NCI-H187 (cell line): ENCODE measurements at places on chromosomes 11 and 22.

DNA sequence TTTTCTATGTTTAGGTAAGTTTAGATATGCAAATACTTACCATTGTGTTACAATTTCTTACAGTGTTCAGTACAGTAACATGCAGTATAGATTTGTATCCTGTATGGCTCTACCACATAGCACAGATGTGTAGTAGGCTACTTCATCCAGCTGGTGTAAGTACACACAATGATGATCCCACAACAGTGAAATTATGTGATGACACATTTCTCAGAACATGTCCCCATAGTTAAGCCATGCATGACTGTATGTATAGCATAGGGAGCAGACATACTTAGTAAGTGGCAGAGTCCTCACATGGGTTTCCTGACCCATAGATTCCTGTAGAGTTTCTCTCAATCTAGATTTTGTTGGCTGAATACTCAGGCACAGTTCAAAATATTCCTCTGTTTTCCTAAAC lies 26.8 kb upstream of the BARX2 start:
- no peak for DNase-seq

DNA sequence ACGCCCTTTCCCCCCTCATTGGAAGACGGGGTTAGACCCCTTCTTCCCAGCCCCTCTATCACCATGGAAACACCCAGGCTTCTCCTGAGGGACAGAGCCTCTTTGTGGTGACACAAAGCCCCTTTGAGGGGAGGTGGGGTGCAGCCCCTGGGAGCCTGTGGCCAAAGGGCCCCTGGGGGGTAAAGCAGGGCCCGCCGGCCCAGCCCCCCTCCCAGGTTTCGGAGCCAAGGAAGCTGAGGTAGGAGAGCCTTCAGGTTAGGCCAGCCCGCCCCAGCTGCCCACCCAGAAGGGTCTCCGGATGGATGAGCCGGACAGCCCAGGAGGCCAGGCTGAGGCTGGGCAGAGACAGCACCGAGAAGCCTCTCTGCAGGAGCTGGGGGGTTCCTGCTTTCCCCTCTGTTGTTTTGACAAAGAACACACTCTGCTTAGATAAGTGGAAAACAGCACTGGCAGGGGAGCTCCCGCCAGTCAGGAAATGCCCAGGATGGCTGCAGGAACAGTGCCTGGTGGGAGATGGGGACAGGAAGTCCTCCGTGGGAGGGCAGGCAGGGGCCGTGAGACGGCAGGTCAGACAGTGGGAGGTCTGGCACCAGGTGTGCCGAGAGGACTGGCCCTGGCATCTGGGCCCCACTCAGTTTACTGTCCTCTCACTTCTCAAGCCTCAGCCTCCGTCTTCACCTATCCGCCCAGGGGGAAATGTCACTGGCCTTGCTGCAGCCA lies 18.2 kb downstream of the ARVCF start:
- no peak for DNase-seq

DNA sequence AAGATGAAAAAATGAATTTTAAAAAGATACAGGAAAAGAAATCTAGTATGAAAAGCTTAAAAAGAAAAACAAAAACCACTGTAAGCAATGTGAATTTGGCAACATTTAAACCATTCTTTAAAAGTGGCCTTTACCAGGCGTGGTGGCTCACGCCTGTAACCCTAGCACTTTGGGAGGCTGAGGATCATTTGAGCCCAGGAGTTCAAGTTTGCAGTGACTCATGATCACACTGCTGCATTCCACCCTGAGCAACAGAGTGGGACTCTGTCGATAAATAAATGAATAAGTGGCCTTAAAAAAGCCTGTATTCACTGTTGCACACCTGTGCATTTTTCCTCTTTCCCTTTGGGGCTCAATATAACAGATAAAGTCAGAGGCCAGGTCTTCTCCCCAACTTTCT lies 69.2 kb downstream of the RAB30 start:
- no peak for DNase-seq

GRCh38 chr11:19374151-19374569 lies 133.4 kb upstream of the E2F8 start:
- no peak for DNase-seq

GRCh38 chr11:73940801-73941570 lies 9.8 kb upstream of the DNAJB13 start:
- DNase-seq = no peak

DNA sequence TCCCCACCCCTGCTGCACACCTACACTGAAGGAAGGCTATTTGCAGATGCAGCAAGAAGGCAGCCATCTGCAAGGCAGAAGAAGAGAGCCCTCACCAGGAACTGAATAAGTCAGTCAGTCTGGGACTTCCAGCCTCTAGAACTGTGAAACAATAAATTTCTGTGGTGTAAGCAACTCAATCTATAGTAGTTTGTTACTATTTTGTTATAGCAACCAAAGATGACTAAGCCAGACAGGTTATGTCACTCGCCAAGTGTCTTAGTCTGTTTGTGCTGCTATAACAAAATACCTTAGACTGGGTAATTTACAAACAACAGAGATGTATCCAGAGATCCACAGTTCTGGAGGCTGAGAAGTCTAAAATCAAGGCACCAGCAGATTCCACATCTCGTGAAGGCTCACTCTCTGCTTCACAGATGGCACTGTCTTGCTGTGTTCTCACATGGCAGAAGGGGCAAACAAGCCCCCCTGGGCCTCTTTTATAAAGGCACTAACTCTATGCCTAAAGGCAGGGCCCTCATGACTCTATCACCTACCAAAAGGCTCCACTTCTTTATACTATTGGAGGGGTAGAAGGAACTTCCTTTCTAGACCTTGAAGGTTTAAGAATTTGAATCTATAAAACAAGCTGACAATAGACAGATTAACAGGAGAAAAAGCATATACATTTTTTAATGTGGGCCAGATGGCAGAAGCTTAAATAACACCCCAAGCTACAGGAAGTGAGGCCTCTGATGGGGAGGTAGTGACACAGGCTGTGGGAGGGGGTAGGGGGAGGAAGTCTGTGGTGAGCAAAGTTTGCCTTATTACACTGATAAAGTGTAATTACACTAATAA lies 12.3 kb downstream of the APOL6 start:
- no peak for DNase-seq

DNA sequence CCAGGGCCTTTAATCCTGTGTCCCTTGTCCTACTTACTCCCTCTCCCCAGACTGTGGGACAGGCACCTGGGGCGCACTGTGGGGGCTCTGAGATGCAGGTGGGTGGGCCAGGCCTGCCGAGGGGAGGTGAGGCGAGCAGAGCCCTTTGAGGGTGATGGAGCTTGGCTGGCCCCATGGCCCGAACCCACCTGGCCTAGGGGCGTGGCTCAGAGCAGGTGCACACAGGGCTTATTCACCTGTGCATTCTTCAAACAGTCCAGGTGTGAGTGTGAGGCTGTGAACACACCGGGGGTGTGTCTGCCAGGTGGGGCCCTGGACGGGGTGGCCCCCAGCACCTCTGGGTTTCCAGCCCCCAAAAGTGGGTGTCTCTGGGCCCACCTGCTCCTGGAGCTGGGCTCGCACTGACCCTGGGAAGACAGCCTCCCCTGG lies 9.0 kb upstream of the MUC5AC start:
- no peak for DNase-seq

- DNase-seq = no peak
Measured at GRCh38 chr22:45398214-45398613, 15.2 kb downstream of the SMC1B start.

DNA sequence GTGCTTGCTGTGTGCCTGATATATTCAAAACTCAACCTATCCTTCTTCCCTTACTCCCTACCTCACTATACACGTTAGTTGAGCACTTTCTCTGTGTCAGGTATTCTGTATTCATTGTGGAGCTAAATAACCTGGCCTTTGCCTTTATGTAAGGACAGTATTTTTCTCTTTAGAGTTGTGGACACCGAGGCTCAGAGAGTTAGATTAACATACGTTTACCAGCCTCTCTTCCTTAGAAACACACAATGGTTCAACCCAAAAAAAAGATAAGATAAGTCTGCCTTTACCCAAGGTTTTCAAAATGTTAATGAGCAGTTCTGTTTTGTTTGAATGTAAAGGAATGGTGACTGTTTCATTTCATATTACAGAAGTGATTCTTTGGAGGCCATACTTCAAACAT lies 45.0 kb downstream of the CBL start:
- DNase-seq = no peak

GRCh38 chr11:35030716-35031213 lies 108.2 kb upstream of the CD44 start:
- DNase-seq = no peak

GRCh38 chr22:27134315-27134701 lies 476.9 kb downstream of the MIAT start:
- DNase-seq = no peak
